ENCODE measurements at places on chromosomes 4 and X.

GRCh38 chr4:166078383-166078782, 205.3 kb downstream of the TLL1 start:
- H3K4me3 ChIP-seq = no peak overlapping the region
- H3K36me3 ChIP-seq = no peaks in the 10 kb centered on the region
- no peaks in the 10 kb centered on the region for H3K27me3 ChIP-seq
- H3K27ac ChIP-seq = no peak overlapping the region
- H3K4me1 ChIP-seq = no peaks in the 10 kb centered on the region

- H3K27ac ChIP-seq = no peak overlapping the region
- H3K4me1 ChIP-seq = no peaks in the 10 kb centered on the region
- no peak overlapping the region for H3K4me3 ChIP-seq
- DNase-seq = no peak
These were observed 162.9 kb downstream of the LRBA start for GRCh38 chr4:150852216-150852615.

DNA sequence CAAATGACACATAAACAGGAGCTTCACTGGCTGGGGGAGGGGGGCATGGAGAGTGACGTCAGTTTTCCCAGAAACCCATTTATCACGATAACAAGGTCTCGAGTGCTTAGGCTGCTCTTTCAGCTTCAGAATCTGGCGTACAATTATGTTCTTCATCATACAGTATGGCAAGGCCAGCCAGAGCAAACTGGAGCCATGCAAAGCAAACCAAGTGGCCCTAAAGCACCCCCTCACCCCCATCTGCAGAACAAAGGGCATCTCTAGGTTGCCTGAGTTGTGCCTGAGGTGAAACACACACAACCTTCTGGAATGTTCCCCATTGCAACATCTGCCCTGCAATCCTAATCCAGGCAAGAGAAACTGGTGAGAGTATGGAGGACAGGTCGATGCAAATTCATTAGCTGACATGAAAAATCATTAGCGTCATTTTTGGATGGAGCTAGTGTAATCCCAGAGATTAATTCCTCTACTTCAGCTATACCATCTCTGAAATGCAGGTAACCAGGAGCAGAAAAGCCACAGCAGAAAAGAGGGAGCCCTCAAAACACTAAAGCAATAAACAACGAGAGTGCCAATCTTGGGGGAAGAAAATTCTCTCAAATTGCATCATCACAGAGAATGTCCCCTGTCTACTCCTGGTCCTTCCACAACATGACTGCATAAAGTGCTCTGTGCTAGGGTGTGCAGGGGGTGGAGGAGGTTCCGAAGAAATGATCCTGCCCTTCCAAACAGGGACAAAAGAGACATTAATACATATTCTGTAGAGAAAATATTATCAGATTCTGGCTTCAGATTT, 1.8 kb downstream of the SEPTIN6 start:
- peak overlapping the region; percentile 93 for H3K4me3 ChIP-seq
- peaks cover 44% of the 10 kb centered on the region for H3K36me3 ChIP-seq
- H3K27ac ChIP-seq = peak overlapping the region; percentile 97
- H3K4me1 ChIP-seq = peaks cover 22% of the 10 kb centered on the region

DNA sequence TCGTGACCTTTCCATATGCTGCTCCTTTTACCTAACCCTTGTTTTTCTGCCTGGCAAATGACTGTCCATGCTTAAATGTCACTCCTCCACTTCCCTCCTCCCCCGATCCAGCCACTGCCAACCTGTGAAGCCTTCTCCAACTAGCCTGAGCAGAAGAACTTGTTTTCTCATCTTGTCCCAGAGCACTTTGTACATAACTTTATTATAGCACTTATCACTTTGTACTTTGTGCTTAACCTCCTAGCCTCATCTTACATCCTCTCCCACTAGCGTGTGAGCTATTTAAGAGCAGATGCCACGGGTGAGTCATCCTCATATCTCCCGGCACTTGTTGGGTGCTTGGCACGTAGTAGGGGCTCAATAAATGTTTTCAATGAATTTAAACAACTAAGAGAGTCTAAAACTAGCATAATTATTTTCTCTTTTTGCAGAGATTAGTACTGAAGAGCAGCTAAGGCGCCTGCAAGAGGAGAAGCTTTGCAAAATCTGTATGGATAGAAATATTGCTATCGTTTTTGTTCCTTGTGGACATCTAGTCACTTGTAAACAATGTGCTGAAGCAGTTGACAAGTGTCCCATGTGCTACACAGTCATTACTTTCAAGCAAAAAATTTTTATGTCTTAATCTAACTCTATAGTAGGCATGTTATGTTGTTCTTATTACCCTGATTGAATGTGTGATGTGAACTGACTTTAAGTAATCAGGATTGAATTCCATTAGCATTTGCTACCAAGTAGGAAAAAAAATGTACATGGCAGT, 46.9 kb downstream of the XIAP start:
- no peak overlapping the region for H3K27ac ChIP-seq
- no peaks in the 10 kb centered on the region for H3K27me3 ChIP-seq
- H3K4me3 ChIP-seq = no peak overlapping the region
- peaks cover 24% of the 10 kb centered on the region for H3K36me3 ChIP-seq
- DNase-seq = no peak
- H3K4me1 ChIP-seq = peaks cover 11% of the 10 kb centered on the region

- H3K27ac ChIP-seq = no peak overlapping the region
- no peak overlapping the region for H3K4me3 ChIP-seq
- no peaks in the 10 kb centered on the region for H3K36me3 ChIP-seq
- DNase-seq = no peak
These were observed 336.1 kb upstream of the PABPC4L start for GRCh38 chr4:134537701-134538100.

DNA sequence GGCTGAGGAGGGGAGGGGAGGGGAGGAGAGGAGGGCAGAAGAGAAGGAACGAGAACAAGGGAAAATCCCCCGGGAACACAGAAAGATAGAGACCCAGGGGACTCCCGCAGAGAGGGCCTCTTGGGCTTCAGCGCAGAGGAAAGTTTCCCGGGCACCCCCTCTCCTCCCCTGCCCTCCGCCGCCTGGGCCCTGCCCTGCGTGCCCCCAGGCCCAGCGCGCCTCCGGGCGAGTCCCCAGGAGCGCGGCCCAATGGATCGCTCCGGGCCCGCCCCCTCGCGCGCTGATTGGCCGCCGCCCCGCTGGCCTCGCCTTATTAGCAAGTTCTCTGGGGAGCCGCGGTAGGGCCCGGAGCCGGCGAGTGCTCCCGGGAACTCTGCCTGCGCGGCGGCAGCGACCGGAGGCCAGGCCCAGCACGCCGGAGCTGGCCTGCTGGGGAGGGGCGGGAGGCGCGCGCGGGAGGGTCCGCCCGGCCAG, at the start of gene MSX1:
Gene MSX1 (plus strand): TSS at position 341 of the 474 bp plus-strand sequence. CDS start 235 bp downstream, outside the sequence.
- H3K36me3 ChIP-seq = no peaks in the 10 kb centered on the region
- H3K27ac ChIP-seq = peak within 1 kb of the TSS; percentile 26
- peaks cover 81% of the 10 kb centered on the region for H3K27me3 ChIP-seq
- peak; percentile 14 for DNase-seq

- no peak overlapping the region for H3K27ac ChIP-seq
- H3K27me3 ChIP-seq = no peaks in the 10 kb centered on the region
- no peak for DNase-seq
- H3K4me3 ChIP-seq = no peak overlapping the region
- no peaks in the 10 kb centered on the region for H3K4me1 ChIP-seq
These were observed 222.4 kb downstream of the SLIT2 start for GRCh38 chr4:20474119-20474518.

- peaks cover 3% of the 10 kb centered on the region for H3K27me3 ChIP-seq
- no peak overlapping the region for H3K4me3 ChIP-seq
- H3K36me3 ChIP-seq = no peaks in the 10 kb centered on the region
- H3K4me1 ChIP-seq = peaks cover 52% of the 10 kb centered on the region
- no peak for DNase-seq
These were observed 57.5 kb upstream of the C1QTNF7 start for GRCh38 chr4:15370296-15370695.

- no peak for DNase-seq
- H3K27ac ChIP-seq = no peak overlapping the region
- H3K36me3 ChIP-seq = no peaks in the 10 kb centered on the region
- no peaks in the 10 kb centered on the region for H3K4me1 ChIP-seq
- H3K27me3 ChIP-seq = no peaks in the 10 kb centered on the region
These were observed 53.6 kb upstream of the RAB40AL start for GRCh38 chrX:102883491-102883890.

DNA sequence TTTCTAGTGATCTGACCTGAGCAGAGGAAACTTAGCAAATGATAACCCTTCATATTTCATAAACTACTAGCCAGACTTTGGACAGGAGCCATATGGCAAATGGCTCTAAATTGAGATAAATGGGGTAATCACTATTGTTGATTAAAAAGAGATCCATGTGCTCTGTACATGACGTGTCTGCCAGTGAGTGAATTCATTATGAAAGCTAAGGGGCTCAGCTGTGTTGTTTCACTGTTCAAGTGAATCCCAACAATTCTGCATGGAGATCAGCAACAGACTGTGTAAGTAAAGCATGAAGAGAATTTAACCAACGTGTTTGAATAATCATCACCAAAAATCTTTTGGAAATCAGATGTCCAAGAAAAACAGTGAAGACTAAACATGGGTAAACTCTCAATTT, 9.5 kb upstream of the QRFPR start:
- H3K27ac ChIP-seq = no peak overlapping the region
- no peak overlapping the region for H3K4me3 ChIP-seq
- no peak for DNase-seq
- H3K36me3 ChIP-seq = no peaks in the 10 kb centered on the region
- no peaks in the 10 kb centered on the region for H3K4me1 ChIP-seq

DNA sequence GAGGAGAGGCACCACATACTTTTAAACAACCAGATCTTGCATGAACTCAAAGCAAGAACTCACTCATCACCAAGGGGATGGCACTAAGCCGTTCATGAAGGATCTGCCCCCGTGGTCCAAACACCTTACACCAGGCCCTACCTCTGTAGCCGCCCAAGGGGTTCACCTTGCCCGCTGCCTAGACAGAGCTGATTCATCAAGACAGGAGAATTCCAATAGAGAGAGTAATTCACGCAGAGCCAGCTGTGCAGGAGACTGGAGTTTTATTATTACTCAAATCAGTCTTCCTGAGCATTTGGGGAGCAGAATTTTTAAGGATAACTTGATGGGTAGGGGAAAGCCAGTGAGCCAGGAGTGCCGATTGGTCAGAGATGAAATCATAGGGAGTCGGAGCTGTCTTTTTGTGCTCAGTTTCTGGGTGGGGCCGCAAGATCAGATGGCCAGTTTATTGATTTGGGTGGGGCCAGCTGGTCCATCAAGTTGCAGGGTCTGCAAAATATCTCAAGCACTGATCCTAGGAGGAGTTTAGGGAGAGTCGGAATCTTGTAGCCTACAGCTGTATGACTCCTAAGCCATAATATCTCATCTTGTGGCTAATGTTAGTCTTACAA, 364.7 kb downstream of the PCDH7 start:
- H3K27me3 ChIP-seq = no peaks in the 10 kb centered on the region
- no peak overlapping the region for H3K4me3 ChIP-seq
- no peak for DNase-seq
- H3K36me3 ChIP-seq = no peaks in the 10 kb centered on the region
- H3K27ac ChIP-seq = no peak overlapping the region

DNA sequence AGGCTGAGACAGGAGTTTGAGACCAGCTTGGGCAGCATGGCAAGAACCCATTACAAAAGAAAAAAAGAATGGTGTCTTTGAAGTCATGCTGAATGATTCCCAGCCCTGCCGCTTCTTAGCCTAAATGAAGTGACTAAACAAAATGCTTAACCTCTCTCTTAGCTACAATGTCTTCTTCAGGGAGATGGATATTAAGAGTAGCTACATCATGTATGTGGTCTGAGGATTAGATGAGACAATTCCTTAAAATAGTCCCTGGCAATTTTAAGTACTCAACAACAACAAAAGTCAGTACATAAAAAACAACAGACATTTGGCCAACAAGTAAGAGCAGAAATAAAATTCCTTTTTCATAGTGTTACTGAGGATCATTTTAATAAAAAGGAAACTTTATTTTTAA, 64.3 kb upstream of the COX18 start:
- H3K27ac ChIP-seq = no peak overlapping the region
- no peak overlapping the region for H3K4me3 ChIP-seq
- H3K36me3 ChIP-seq = peaks cover 19% of the 10 kb centered on the region
- peaks cover 4% of the 10 kb centered on the region for H3K4me1 ChIP-seq

DNA sequence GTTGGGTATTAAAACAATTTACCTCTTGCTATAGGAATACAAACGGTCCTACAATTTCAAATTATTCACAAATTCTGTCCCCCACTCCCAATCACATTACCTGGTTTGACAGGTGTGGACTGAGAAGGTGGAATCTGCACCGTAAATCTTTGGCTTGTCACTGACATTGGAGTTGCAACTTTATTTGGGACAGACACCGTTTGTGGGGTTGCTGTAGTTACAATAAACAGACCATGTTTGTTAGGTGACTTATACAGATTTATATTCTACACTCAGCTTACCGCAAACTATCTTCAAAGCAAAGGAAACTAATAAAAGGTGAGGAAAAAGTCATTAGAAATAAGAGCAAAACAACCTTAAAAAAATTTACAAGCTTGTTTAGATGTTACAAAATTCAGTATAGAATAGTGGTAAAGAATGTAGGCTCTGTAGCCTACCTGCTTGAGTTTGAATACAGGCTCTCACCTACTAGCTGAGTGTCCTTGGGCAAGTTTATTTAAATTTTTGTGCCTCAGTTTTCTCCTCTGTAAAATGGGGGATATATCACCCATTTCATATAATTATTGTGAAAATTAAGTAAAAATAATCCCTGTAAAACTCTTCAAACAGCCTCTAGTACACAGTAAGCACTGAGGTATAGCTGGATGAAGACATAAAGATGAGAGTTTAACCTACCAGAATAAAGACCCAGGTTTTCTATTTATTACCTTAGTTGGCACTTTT, 6.1 kb downstream of the TAF9B start:
- peaks cover 35% of the 10 kb centered on the region for H3K36me3 ChIP-seq
- H3K4me1 ChIP-seq = peaks cover 8% of the 10 kb centered on the region
- no peaks in the 10 kb centered on the region for H3K27me3 ChIP-seq
- H3K4me3 ChIP-seq = no peak overlapping the region
- no peak for DNase-seq

GRCh38 chr4:128862608-128863311, 53.3 kb downstream of the JADE1 start:
- peaks cover 74% of the 10 kb centered on the region for H3K36me3 ChIP-seq
- no peak overlapping the region for H3K4me3 ChIP-seq
- no peaks in the 10 kb centered on the region for H3K27me3 ChIP-seq
- peak; percentile 38 for DNase-seq
- peaks cover 38% of the 10 kb centered on the region for H3K4me1 ChIP-seq

DNA sequence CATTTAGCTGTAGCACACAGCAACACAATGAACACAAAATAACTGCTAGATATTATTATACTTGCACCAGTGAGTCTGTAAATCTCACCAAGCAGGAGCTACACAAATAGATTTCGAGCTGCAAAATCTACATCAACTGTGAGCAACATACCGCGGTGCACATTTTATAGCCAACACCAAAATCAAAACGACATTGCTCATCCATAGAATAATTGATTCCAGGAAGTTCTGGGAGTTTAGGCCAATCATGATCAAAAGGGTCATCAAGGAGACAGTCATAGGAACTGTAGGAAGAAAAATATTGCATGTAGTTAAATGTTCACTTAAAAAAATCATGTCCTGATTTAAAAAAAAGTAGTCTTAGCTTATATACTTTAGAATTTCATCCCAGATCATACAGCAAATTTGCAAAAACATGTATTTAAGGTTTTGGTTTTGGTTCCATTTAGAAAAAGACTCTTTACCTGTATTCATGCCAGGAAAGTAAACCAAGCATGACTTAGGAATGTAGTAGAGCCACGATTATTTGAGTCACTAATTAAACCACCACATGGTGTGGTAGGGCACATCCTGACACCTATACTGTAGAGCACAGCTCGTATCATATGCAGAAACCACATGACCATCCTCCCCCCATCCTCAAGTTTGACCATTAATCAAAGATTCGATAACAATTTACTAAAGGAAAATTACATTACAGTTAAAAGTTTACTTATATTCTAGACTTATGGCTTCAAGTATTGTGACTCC, 250.4 kb downstream of the ADAMTS3 start:
- H3K27ac ChIP-seq = no peak overlapping the region
- H3K4me1 ChIP-seq = peaks cover 6% of the 10 kb centered on the region
- H3K36me3 ChIP-seq = no peaks in the 10 kb centered on the region
- no peak overlapping the region for H3K4me3 ChIP-seq
- no peak for DNase-seq

All from T-helper 2 cell treated with Interferon-gamma antibody and Interleukin-4, amounts not matched to agents 5 μg/mL and 100 μg/mL, for 36 hours (primary cell).